LHCN-M2 (cell line): ENCODE measurements at places on chromosomes 1 and 21. TPM values are rescaled to one million over a fixed set of nuclear protein-coding genes. Genes with fewer than 3 reads are reported as not detected.

FAM151A gene
- total RNA-seq: not detected in 2 replicates

ASTN1 gene
- under 0.01 TPM in 1 of 2 replicates, not detected in the other for total RNA-seq

TNFRSF8 gene
- total RNA-seq: 0.19 TPM in 1 of 2 replicates, not detected in the other

TEKT2 gene
- not detected in 2 replicates for total RNA-seq
